ENCODE measurements at places on chromosomes 1 and 21. TPM values are rescaled to one million over a fixed set of nuclear protein-coding genes. Genes with fewer than 3 reads are reported as not detected.

GRCh38 chr1:6491480-6491962, at the start of gene PLEKHG5:
TSS of gene PLEKHG5 (minus strand) at chr1:6491667. CDS start at chr1:6477571, 14,096 bp downstream.
- no peak for DNase-seq

DNA sequence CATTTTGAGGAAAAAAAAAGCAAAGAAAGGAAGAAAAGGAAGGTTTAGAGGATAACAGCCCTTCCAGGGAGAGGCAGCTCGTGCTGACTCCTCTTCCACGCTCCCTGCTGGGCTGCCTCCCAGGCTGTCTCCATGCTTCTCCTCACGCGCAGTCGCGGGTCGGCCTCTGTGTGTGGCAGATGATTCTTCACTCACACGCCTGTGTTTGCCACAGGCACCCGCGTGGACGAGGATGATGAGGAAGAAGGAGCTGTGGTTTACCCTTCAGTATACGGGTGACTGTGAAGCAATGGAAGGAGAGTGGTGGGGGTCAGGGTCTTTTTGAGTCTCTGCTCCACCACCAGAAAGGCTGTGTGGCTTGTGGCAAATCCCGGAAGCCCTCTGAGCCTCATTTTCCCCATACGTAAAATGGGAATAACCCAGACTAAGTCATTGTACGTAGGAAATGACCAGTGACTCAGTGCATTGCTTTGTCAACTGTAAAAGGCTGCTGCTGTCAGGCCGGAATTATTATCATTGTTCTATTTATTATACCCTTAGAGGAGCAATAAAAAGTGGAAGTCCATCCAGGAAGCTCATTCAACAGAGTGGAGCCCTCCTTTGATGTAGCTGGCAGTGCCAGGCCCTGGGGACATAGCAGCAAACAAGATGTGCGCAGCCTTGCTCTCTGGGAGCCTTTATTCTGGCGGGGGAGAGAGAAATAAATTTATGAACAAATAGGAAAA, 11.9 kb upstream of the SH2D2A start:
- DNase-seq = no peak

FNDC5 gene
- 139 TPM for total RNA-seq

GRCh38 chr1:114342376-114342775, 168.6 kb downstream of the TRIM33 start:
- no peak for DNase-seq

GRCh38 chr1:97258597-97258996, 537.0 kb downstream of the PTBP2 start:
- DNase-seq = no peak

GUCA2B gene
- not detected for total RNA-seq

GRCh38 chr21:35616090-35616489, 444.2 kb downstream of the SETD4 start:
- DNase-seq = no peak

DNA sequence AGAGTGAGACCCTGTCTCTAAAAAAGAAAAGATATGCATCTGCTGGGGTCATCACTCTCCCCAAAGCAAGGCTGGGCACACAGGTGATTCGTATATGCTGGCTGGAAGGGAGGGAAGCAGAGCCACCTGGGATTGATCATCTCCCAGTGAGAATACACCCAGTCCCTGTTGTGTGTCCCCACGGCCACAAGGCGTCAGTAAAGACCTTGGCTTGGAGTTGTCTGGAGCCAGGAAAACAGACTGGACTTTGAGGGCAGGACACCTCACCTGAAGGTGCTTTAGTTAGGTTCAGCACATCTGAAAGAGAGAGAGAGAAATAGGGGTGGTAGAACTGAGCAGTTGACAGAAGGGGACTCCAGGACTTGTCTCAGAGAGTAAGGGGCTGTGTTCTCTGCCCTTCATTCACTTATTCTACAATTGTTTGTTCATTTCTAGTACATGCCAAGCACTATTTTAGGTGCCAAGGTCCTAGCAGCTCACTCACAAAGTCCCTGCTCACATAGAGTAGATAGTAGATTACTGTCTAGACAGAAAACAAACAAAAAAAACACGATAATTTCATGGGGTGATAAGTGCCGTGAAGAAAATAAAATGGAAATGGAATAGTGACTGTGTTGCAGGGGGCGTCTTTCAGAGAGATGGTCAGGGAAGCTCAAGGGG, 13.5 kb downstream of the CITED4 start:
- DNase-seq = no peak

- no peak for DNase-seq
Measured at GRCh38 chr1:64519901-64520300, 50.0 kb downstream of the CACHD1 start.

DNA sequence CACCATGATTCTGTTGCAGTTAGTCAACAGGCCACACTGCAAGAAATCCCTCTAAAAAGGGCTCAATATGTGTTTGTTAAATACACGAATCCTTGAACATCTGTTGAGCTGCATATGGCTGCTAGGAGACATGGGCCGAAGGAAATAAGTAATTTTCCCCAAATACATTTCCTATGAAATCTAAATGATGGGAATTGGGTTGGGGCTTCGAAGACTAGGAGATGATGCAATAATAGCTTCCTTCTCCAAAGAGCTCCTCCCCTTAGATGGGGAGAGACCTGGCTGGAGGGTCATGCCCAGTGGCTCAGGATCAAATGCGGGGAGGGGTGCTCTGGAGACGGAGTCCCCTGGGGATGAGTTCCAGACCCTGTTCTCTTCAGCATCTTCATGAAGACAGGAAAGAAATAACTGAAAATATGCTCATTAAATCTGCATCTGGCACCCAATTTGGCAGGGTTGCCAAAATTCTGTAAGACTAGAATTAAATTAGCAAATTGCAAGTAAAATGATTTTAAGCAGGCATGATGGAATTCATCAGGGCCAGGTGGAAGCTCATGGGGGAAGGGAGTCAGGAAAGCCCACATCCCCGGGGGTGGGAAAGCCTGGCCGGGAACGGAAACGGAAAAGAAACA, 165.0 kb upstream of the EDN2 start:
- DNase-seq = no peak

- no peak for DNase-seq
Measured at GRCh38 chr1:20198918-20199317, 12.6 kb upstream of the PLA2G2C start.

GRCh38 chr1:224589006-224589405, 27.1 kb upstream of the CNIH3 start:
- DNase-seq = no peak

ARTN gene
- total RNA-seq = 0.49 TPM

GRCh38 chr21:20662514-20662913, 335.7 kb upstream of the NCAM2 start:
- DNase-seq = no peak

- DNase-seq = no peak
Measured at GRCh38 chr1:151508833-151509232, 2.4 kb upstream of the CGN start.

GRCh38 chr1:59193443-59194093, 103.3 kb upstream of the FGGY start:
- DNase-seq = no peak

- DNase-seq = no peak
Measured at GRCh38 chr1:156727492-156727891, 777 bp upstream of the METTL25B start.

TFF1 gene
- total RNA-seq = not detected

LDLRAD1 gene
- not detected for total RNA-seq

All from Right ventricle myocardium inferior (tissue), 1 donor.